Cerebellum (tissue), 4 donors: ENCODE measurements at places on chromosomes 6 and 20. TPM values are rescaled to one million over a fixed set of nuclear protein-coding genes. Genes with fewer than 3 reads are reported as not detected.

Gene PKHD1
- total RNA-seq = 0.18 TPM

Gene FAM83C
- total RNA-seq = not detected

Gene DAAM2
- total RNA-seq = 7.3 TPM

Gene LPIN3
- total RNA-seq = 0.36 TPM

Gene EFCAB8
- total RNA-seq = not detected

Gene PEX6
- 17.1 TPM for total RNA-seq

Gene C20orf144
- not detected for total RNA-seq

Gene HSPA12B
- total RNA-seq = 3.3 TPM

Gene PRR18
- 0.54 TPM for total RNA-seq

Gene SLA2
- total RNA-seq = 0.09 TPM

Gene RAE1
- total RNA-seq = 26.9 TPM

Gene PMEPA1
- 8.4 TPM for total RNA-seq

Gene ABHD16B
- not detected for total RNA-seq

Gene SAMD10
- total RNA-seq = 7.9 TPM

Gene BANF2
- not detected for total RNA-seq

Gene VGLL2
- not detected for total RNA-seq

Gene IL20RA
- 0.36 TPM for total RNA-seq

Gene RNF217
- 23.7 TPM for total RNA-seq

GRCh38 chr6:45710304-45710821 lies 305.3 kb downstream of the CLIC5 start:
- no peak for DNase-seq

GRCh38 chr6:116580198-116580597 lies 8.9 kb downstream of the RWDD1 start:
- no peak for DNase-seq

DNA sequence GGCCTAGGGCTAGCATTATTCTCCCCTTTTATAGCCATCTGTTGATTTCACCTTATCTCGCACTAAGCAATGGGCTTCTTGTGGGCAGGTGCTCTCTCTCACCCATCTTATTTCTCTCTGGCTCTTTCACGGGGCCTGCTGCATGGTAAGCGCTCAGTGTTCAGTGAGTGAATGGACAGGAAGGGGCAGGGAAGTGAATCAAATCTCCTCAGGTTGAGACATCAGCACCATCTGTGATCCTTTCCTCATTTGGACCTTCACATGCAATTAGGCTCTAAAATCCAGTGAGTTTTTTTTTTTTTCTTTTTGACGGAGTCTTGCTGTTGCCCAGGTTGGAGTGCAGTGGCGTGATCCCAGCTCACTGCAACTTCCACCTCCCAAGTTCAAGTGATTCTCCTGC lies 76.5 kb upstream of the EZR start:
- DNase-seq = no peak

- no peak for DNase-seq
Observed at GRCh38 chr6:14699803-14700601, 545.9 kb upstream of the JARID2 start.

- peak; percentile 42 for DNase-seq
Observed at GRCh38 chr20:62711703-62712101, 3.1 kb downstream of the NTSR1 start.

- peak; percentile 42 for DNase-seq
Observed at GRCh38 chr20:37202267-37202943, 23.1 kb upstream of the MROH8 start.

GRCh38 chr6:143611580-143611979 lies 66.2 kb upstream of the PHACTR2 start:
- DNase-seq = no peak

- no peak for DNase-seq
Observed at GRCh38 chr20:9555781-9556180, 41.4 kb downstream of the LAMP5 start.

- no peak for DNase-seq
Observed at GRCh38 chr6:125533710-125534397, 215.6 kb upstream of the HEY2 start.

- no peak for DNase-seq
Observed at GRCh38 chr6:29502597-29502996, 14.8 kb upstream of the MAS1L start.

- no peak for DNase-seq
Observed at GRCh38 chr6:91033964-91034363, 447.1 kb upstream of the MAP3K7 start.

- no peak for DNase-seq
Observed at GRCh38 chr20:10876558-10876957, 202.8 kb upstream of the JAG1 start.

GRCh38 chr6:133001040-133001565 lies 186.7 kb downstream of the RPS12 start:
- DNase-seq = no peak

GRCh38 chr6:139297921-139298320 lies 6.1 kb upstream of the TXLNB start:
- DNase-seq = no peak

- DNase-seq = no peak
Observed at GRCh38 chr6:138926579-138926978, 61.5 kb downstream of the REPS1 start.

- DNase-seq = no peak
Observed at GRCh38 chr6:30612687-30613248, 4.3 kb downstream of the PPP1R10 start.

GRCh38 chr20:50475681-50476292 lies 34.4 kb upstream of the PTPN1 start:
- DNase-seq = no peak

DNA sequence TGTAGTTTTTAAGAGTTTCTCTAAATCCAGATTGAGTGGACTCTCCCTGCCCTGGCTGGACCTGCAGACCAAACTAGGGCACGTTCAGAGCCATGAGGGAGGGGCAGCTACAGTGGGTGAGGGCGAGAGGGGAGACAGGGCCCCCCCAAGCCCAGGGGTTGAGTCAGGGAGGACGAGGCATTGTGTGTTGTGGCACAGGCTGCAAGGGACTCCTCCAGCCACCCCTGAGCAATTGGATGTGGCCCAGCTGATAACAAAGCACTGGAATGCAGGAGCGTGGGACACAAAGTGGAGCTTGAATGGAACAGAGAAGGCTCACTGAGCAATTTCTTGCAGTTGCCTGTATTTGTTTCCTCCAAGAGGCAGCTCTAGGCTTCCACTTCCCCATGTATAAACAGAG lies 43.5 kb upstream of the MYL9 start:
- no peak for DNase-seq

DNA sequence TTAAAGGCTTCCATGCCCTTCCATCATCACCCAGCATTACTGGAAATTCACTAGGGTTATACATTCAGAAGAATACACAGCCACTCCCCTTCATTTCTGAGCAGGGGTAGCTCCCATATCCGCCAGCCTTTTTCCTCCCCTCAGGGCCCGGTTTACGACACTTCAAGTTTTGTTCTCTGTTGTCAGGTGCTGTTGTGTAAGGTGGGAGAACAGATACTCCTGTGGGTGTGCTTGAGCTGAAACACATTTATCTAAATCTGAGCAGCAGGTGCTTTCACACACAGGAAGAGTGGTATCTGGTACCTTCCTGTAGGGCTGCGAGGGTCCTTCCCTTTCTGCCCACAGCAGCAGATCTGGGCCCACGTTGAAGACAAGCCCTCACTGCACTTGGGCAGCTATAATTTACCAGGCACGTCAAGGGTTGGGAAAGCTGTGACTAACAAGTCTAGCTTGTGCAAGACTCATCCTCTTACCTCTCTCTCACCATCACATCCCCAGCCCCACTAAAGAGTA lies 215.8 kb upstream of the RREB1 start:
- no peak for DNase-seq

- no peak for DNase-seq
Observed at GRCh38 chr6:111667931-111668330, 62.3 kb upstream of the TRAF3IP2 start.

DNA sequence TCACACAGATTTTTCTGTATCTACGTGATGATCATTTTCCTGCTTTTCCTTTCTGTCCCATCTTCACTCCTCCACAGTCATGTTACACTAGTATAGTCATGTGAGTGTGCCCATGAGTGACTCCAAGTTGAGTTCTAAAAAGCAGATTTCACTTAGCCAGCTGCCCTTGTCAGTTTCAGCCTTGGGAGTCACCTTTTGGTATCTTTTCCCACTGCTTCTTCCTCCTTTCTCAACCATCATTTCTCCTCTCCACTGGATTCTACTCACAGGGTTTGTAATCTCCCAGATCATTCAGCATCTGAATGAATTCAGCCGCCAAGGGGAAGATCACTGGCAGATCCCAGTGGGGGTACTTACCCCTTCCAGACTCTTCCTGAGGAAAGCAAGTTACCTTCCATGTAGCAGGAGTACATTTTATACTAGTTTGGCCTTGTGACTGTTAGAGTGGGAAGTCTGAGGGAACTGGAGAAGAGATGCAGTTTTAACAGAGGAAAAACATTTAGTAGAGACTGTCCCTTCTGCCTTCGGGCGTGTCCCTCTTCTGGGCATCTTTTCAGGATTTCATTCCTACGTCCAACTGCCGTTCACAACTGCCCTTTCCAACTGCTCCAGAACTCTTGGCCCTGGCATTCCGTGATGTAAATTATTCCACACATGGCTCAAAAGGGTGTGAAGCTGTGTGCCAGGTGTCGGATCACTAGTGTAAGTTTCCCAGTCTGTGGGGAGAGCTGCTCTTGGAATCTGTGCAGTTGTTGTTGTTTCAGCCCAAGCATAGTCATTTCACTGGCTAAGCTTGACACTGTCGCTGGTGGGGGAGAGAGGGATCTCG lies 38.9 kb downstream of the BICRAL start:
- no peak for DNase-seq

- DNase-seq = no peak
Observed at GRCh38 chr6:27495386-27496135, 22.7 kb upstream of the ZNF184 start.

DNA sequence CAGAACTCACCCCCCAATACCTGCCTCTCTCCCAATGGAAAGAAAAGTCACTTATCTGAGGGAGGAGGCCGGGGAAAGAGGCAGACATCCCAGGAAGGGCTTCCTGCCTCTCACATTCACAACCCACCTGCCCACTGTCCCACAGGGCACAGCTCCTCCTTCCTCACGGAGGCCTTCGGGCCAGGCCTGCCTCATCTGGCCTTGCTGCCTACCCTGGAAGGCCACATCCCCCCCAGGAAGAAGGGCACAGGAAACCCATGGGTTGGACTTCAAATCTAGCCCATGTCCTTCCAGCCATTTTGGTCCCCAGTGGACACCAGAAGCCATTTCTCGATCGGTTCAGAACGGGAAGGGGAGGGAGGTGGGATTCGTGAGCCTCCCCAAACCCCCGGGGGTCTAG lies 162.0 kb downstream of the PREX1 start:
- no peak for DNase-seq

DNA sequence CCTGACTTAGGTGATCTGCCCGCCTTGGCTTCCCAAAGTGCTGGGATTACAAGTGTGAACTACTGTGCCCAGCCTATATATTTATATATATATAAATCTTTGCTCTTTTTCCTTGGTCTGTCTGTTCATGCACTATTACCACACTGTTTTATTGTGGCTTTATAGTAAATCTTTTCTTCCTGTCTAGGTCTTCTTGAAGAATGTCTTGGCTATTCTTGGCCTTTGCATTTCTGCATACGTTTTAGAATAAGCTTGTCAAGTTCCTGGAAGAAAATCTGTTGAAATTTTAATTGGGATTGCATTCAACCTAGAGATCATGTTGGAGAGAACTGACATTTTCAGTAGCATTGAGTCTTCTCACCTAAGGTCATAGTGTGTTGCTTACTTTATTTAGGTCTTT lies 37.1 kb downstream of the MYO6 start:
- DNase-seq = no peak

GRCh38 chr20:22800129-22800528 lies 215.8 kb upstream of the FOXA2 start:
- DNase-seq = no peak

- DNase-seq = no peak
Observed at GRCh38 chr6:90707246-90707645, 120.4 kb upstream of the MAP3K7 start.

DNA sequence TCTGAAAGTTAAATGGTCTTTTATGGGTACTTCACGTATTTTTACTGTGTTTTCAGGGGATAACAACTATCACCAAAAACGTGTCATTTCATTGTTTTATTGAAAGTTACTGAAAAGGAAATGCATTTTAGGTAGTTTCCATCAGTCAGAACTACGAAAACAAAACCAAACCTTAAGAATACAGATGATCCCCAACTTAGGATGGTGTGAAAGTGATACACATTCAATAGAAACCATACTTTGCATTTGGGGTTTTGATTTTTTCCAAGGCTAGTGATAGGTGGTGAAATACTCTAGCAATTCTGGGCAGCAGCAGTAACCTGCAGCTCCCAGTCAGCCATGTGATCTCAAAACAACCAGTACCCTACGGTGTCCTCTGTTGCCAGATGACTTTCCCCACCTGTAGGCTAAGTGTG lies 25.9 kb upstream of the EFHC1 start:
- no peak for DNase-seq

- no peak for DNase-seq
Observed at GRCh38 chr6:14286144-14286543, 168.6 kb downstream of the CD83 start.

GRCh38 chr6:166596776-166597507 lies 10.5 kb upstream of the RAMACL start:
- DNase-seq = no peak

- DNase-seq = no peak
Observed at GRCh38 chr6:9527679-9528286, 887.1 kb downstream of the TFAP2A start.

DNA sequence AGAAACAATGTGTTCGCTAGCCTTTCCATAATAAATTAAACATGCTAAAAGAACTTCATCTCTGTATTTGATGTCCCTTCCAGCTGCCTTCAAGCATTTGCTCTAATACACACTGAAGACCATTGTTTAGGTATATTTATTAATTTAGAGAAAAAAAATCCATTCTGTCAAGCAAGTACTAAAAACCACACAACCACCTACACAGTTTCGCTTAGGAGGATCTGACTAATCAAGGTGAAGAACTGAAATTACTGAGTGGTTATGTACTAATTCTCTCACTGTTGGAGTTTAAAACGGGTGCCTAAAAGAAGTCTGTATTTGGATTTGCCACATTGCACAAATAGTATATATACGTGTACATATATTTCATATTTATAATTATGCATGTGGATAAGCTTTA lies 58.9 kb downstream of the GMDS start:
- no peak for DNase-seq

- no peak for DNase-seq
Observed at GRCh38 chr6:26180346-26180745, 93.1 kb downstream of the HFE start.

GRCh38 chr20:58888521-58889333 lies 36.2 kb downstream of the GNAS start:
- peak; percentile 88 for DNase-seq

DNA sequence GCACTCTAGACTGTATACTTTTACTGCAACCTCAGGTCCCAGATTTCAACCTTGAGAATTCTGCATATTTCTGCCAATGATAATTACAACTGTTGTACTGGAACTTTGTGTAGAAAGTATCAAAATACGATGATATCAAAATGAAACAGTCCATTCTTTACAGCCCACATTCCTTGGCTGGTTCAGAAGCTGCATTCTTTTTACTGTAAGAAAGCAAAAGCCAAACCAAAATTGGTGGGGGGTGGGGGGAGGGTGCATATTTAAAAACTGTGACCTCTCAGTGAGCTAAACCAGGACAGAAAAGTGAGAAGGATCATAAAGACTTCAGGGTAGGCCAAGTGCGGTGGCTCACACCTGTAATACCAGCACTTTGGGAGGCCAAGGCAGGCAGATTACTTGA lies 41.8 kb upstream of the UBR2 start:
- no peak for DNase-seq

GRCh38 chr6:18632670-18633410 lies 245.7 kb downstream of the RNF144B start:
- no peak for DNase-seq

GRCh38 chr6:37821446-37821845 lies 1.9 kb downstream of the ZFAND3 start:
- no peak for DNase-seq
